ENCODE measurements at places on chromosomes 4 and X.

DNA sequence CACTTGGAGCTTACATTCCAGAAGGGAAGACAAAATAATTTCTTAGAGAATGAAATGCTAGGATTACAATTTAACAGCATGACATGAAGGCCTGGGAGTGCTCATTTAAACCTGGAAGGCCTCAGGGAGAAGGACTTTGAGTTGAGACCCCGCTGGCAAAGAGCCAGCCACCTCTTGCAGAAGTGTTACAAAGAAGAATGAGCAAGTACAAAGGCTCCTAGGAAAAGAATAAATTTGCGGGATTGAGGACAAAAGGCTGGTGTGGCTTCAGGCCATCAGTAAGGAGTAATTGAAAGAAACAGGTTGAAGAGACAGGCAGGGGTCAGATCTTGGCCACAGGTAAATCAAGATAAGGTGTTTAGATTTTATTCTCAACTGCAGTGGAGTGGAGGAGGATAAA lies 3.1 kb upstream of the ELOVL6 start:
- DNase-seq: no peak

DNA sequence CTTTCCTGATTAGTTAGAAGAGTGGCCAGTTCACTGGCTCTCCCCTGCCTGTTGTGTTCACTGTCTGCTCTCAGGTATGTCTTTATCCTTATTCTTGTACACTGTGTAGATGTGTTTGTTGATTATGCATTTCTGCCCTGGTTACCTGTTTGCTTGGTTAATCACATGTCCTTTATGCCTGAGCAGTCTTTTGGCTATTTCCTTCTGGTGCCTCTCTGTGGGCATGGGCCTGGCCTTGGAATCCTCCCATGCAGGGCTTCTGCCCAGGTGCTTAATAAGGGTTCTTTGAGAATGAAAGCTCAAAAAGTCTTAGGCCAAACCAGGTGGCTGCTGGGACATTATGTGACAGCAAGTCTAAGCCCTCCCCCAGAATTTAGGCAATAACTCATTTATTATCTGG lies 26.5 kb downstream of the OTUD6A start:
- DNase-seq: no peak

DNA sequence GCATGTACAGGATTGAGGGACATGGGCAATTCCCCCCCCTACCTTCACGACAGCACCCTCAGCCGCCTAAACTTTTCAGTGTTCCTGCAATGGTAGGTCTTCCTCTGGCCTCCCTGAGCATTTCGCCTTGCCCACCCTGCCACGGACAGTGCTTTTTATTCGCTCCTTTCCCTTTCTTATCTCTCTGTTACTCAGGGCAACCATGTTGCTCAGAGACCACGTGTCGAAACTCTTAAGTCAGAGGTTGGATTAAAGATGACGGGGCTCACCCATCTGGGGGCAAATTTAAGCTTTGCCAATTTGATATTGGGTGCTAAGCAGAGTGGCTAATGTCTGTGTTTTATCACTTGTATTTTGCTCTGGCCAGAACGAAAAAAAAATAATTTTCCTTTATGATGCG lies 20.4 kb downstream of the TENM3 start:
- DNase-seq: no peak

GRCh38 chr4:19372390-19372789 lies 879.3 kb upstream of the SLIT2 start:
- no peak for DNase-seq

GRCh38 chr4:124025428-124025827 lies 628.8 kb downstream of the SPRY1 start:
- DNase-seq: no peak

DNA sequence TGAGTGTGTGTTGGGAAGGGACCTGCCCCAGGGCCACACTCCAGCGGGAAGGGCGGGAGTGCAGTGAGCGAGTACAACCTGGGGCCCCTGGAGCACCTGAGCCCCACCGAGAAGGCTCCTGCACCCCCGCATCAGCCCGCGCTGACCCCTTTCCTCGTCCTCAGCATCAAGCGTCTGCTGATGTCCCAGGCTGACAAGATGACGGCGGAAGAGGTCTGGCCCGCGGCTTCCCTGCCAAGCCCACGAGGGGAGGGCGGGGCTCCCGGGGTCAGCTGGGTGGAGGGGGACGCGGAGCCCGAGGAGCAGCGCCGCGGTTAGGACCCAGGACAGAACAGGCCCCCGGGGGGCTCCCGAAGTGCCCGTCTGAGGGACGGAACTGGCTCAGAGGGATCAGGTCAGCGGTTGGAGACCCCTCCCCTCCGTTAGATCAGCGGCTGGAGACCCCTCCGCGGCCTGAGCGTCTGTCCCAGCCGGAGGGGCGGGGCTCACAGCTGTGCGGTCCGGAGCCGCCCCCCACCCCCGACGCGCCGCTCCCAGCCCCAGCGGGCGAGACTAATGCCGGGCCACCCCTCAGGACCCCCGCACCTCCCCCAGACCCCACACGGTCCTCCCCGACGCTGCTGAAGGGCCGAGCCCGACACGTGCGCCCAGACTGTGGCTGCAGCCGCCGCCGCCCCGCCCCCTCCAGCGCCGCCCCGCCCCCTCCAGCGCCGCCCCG lies 6.7 kb downstream of the MYL5 start:
- DNase-seq: no peak

DNA sequence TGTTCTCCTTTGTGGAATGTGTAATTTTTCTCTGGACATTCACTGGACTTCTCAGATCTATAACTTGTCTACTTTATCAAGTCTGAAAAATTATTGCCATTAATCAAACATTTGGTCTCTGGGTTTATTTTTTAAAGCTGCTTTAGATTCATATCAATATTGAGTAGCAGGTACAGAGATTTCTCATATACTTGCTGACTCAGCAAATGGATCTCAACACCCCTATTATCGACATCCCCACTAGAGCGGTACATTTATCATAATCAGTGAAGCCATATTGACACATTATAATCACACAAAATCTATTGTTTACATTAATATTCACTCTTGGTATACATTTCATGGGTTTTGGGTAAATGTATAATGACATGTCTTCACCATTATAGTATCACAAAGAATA lies 268.7 kb downstream of the SPOCK3 start:
- no peak for DNase-seq

- DNase-seq: peak; percentile 92
Measured at GRCh38 chrX:150200820-150201287, 162.3 kb upstream of the MAMLD1 start.

GRCh38 chrX:39762266-39762841 lies 335.4 kb downstream of the BCOR start:
- DNase-seq: peak; percentile 61

DNA sequence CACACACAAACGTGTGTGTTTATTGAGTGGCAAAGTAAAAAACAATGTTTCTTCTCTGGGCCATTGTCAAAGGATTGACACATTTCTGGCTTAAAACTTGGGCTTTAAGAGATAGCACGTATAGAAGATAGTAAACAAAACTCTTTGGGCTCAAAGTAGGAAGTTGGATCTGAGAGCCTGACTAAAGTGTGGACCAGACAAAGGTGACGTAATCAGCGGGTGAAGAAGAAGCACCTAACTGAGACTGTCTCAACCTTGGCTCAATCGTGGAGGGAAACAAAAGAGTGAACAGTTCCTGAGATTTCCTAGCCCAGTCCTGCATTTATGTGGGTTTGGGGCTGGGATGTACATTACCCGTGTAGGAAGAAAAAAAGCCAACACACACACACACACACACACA lies 13.7 kb downstream of the PFKFB1 start:
- DNase-seq: no peak

Measured in non-pigmented ciliary epithelial cell (primary cell).